ENCODE measurements at places on chromosomes 3 and 15.

DNA sequence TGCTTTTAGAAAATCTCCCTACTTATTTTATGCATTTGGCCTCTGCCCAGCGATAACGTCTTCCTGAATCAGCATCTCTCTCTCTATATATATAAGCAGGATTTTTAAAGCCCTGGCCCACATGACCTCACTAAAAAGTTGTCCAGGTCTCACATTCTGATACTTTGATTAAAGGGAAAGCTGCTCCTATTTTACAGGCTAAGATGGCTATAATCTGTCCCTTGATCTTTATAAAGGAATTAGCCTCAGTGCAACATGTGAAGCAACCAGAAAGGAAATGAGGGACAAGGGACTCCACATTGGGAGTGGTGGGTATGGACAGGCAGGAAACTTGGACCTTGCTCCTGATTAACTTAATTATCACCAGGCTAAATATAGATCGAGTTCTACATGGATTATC is 25.6 kb upstream of the MUC13 start:
- no peak for DNase-seq

DNA sequence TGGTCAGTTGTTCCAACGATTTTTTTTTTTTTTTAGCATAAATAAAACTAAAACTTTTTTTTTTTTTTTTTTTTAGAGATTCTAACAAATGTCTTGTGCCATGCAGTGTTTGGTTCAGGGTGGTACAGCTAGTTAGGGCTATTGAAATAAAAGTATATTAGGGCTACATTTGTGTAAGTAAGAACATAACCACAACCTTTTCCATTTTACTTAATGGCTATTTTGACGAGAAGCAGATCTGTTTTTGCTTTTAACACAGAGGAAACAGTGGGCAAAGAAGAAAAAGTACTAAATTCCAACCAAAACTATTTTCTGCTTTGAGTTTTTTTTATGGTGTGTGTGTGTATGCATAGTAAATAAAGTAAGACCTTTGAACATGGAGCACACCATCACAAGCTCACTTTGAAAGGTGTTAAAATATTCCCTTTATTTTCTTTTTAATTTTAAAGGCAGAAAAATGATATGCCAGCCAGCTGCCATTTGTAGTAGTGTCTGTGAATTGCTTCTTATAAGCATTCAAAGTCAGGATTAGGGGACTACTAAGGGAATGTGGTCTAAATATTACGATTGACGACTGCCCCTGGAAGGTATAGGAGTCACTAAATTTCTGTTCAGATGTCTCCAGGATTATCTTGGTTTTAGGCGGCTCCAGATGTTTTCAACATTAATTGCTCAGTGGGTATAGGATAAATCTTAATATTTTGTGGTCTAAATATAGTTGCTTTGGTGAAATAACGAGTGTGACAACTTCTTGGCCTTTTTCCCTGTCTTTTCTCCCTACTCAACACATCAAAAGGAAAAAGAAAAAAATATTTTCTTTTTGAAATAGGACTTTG is 3.1 kb downstream of the RARB start:
- peak; percentile 15 for DNase-seq

DNA sequence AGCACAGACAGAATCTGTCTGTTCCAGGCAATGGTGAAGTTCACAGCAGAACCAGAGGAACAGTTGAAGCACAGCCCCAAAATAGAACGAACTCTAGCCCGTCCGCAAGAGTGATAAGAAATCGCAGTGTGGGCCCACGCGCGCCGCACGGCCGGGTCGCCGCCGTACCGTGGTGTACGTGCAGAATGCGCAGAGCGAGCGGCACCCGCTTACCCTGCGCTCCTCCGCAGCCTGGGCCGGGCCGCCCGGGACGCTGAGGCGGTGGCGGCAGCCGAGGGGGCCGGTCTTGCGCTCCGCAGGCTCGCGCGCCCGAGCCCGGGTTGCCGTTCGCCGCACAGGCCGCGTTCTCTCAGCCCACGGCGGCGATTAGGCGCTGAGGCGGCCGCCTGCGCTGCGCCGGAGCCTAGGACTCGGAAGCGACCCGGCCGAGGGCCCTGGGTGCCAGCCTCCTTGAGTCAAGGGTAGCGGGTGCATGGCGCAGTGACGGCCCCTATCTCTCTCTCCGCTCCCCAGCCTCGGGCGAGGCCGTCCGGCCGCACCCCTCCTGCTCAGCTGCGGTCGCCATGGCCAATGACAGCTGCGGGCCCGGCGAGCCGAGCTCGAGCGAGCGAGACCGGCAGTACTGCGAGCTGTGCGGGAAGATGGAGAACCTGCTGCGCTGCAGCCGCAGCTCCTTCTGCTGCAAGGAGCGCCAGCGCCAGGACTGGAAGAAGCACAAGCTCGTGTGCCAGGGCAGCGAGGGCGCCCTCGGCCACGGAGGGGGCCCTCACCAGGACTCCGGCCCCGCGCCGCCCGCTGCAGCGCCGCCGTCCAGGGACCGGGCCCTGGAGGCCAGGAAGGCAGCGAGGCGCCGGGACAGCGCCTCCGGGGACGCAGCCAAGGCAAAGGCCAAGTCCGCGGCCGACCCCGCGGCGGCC is 20.5 kb downstream of the WDR73 start:
- DNase-seq = peak; percentile 80

DNA sequence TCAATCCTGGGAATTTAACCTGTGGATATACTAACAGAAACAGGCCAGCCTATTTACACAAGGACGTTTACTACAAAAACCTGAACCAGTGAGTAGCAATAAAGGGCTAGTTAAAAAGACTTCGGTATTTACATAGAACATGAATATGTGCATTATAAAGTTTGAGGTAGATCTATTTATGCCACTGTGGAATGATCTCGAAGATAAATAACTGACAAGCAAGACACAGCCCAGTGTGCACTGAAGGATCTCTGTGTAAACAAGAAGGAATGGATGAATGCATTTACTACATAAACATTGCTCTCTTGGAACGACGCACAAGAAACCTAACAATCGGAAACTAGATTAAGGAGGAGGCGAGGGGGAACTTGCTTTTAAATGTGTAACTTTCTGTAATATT is 132.0 kb upstream of the NSMCE3 start:
- no peak for DNase-seq

DNA sequence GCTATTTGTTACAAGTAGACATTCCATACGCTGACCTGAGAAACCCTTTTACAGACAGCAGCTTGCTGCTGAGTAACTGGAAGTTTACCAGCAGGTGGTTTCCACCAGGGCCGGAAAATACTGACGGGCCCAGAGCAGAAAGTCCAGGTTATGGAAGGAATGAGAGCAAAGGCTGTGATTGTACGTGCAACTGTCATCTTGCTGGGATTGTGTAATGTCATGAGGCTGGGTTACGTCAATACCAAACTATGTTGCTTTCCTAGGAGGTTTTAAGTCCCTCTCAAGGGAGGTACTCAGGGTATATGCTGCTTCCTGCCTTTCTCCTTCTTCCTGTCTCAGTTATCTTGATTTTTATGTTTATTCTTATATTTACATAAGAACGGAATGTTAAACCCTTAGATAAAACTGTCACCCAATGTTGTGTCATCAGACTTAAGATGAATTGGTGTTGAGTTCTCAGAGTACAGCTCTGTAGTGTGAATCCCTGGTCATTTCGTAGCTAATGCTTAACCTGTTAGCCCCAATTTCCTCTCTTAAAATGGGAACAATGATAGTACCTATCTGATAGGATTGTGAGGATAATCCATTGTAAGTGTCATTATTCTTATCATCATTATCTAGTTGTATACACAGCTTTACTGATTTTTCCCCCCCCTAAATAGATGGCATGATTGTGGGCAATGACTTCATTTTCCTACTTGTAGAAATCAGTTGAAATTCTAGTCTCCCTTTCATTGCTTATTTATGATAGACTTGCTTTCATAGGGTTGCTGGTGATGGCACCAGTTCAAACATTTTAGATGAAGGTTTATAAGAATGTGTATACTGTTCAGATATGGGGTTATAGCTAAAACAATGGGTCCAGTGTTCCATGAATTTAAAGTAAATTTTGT is 101.4 kb downstream of the FNDC3B start:
- peak; percentile 94 for DNase-seq

DNA sequence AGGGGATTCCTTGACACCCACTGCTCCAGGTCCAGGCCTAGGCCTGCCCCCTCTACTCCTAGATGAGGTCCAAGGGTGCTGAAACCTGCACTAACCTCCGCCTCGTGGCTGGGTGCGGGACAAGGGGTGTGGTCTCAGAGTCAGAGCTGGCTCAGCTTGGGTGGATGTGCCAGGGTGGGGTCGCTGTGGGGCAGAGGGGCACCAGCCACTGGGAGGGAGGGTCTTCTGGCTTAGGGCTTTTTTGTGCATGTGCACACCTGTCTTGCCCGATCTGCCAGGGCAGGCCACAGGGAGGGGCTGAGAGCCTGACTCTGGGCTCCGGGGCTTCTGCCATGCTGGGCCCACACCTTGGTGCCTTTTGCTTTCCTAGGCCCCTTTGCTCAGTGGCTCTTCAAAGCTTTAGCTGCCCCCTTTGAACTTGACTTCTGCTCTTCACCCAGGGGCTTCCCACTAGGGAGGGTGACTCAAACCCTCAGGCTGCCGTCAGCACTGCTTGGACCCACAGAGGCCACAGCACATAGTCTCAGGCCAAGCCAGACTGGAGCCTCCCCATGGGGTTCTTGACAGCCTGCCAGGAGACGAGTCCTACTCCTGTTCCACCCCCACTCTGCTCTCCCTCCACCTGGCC is 73.0 kb downstream of the KLF13 start:
- DNase-seq = peak; percentile 30

- peak; percentile 13 for DNase-seq
Measured at GRCh38 chr3:189766416-189766815, 135.2 kb downstream of the TP63 start.

- no peak for DNase-seq
Measured at GRCh38 chr15:82553846-82554245, 13.6 kb upstream of the RPS17 start.

- DNase-seq = peak; percentile 91
Measured at GRCh38 chr3:37114251-37115145, 59.9 kb downstream of the LRRFIP2 start.

DNA sequence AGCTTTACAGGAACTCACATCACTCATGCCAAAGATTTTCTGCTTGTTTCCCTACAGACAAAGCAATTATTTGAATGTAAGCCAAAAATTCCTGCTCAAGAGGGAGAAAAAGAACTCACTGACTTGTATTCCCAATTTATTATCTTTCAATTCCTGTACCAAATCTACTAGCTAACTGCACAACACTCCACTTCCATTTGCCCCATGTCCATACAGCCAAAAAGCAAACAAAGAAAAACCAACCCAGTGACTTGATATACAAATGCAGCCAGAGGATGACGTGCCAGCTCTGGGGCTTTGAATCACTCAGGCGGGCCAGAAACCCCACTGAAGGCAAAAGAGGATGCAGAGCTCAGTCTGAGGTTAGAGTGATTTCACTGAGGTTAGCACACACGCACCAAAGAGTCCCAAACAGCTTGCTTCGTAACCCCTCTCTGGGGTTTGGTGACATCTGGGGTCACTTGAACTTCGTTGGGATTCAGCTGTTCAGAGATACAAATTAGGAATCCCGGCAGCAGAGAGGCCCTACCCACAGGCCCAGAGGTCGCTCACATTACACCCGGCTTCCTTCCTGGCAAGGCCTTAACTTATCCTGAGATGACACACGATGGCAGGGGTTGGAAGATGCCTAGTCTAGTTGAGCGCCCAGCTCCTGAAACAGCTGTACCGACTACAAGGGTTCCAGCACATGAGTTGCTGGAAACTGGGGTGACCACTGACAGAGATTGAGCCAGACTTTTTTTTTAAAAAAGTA is 1.6 kb downstream of the RFTN1 start:
- peak; percentile 89 for DNase-seq

GRCh38 chr15:52180196-52180835 is 10.9 kb downstream of the GNB5 start:
- DNase-seq = no peak

GRCh38 chr3:24254649-24255048 is 240.0 kb downstream of the THRB start:
- DNase-seq = peak; percentile 97

DNA sequence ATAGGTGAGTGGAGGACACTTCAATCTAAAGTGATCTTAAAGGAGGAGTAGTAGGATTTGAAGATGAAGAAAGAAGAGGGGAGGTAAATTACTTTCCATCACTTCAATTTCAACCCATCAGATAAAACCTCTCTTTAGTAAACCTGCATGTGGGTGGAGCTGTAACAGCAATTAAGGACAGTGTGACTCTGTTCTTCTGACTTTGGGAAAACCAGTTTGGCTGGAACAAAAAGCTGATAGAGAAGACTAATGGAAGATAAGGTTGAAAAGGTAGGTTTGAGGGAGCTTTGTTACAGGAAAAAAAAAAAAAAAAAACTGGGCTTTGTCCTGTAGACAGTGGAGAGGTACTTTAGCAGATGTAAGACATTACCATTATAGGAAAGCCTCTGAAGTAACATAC is 4.5 kb upstream of the GSK3B start:
- DNase-seq = no peak

DNA sequence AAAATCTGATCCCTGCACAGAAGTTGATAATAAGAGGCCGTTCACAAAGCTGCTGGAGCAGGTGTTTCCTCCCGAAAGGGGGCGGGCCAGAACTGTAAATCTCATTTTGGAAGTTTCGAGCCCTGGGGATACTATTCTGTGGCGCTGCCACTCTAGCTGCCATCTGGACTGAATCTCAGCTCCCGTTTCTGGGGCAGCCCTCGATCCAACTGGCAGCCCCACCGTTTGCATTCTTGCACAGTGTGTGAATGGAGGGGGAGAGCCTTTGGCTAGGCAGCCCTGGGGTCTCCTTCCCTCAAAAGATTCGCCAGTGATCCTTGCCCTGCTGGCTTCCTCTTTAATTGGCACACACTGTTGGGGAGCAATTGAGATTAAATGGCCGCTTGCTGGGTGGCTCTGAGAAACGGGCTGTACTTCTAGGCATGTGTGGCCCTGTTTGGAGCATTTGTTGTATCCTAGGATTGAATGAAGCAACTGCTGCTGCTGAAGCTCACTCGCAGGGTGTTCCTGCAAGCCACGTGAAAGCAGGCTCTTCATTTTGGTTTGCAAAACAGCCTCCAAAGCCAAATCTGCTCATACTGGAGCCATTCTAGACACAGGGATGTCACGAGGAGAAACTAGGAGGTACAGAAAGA is 57.2 kb upstream of the TOPAZ1 start:
- DNase-seq = no peak

DNA sequence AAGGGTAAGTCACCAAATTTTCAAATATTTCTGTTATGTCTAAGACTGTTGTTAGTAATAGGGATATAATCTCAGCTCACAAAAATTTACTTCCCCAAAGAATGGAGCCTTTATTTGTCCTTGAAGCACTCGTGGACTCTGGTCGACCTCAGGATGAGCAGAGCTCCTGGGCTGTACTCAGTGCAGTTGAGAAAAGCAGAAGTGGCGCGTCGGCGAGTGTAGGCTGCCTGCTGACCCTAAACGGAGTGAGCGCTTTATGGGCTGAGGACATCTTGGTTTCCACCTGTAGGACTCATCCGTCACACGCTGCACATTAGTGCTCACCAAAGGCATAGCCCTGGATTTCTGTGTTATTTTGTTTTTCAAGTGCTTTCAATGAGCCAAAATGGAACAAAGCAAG is 11.0 kb downstream of the GABRA5 start:
- no peak for DNase-seq

- DNase-seq = no peak
Measured at GRCh38 chr3:188158731-188159310, 4.9 kb downstream of the LPP start.

GRCh38 chr3:49158103-49158709 is 7.9 kb downstream of the CCDC71 start:
- peak; percentile 31 for DNase-seq
